ENCODE measurements at places on chromosomes 3 and 15.

- no peak for DNase-seq
These were observed 14.8 kb upstream of the IL1RAP start for GRCh38 chr3:190499122-190499521.

GRCh38 chr15:70142322-70143191 lies 44.8 kb upstream of the TLE3 start:
- no peak for DNase-seq

DNA sequence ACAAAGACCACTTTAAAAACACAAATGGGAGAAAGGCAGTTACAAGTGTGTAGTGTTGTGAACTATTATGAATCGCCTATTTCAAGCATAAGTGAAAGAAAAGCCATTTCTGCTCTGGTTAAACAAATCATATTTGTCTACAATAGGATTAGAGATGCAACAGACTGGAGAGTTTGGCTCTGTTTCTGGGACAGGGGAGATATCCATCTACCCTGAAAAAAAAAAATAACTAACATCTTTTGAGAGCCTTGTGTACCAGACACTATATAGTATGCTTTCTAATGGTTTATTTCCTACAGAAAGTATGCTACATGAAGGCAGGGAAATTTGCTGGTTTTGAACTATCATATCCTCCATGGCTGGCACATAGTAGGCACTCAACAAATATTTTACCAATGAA lies 106.7 kb upstream of the FHIT start:
- DNase-seq, result no peak

GRCh38 chr3:68088216-68088615 lies 433.8 kb upstream of the SUCLG2 start:
- DNase-seq, result peak; percentile 13

DNA sequence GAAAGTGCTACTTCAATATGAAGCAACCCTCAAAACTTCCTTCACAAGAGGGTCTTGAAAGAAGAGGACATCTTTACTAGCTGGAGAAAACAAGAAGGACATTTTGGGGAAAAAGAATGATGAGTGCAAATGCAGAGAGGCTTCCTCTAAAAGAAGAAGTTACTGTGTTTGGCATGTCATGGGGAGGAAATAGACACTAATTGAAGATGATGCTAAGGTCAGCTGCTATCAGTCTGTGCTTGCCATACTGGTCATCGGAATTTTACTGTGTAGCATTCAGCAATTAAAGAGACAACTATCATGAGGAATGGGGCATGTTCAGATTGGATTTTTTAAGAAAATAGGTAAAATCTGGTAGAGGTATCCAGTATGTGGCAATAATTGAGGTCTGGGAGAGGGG lies 60.0 kb downstream of the THRB start:
- DNase-seq, result no peak

DNA sequence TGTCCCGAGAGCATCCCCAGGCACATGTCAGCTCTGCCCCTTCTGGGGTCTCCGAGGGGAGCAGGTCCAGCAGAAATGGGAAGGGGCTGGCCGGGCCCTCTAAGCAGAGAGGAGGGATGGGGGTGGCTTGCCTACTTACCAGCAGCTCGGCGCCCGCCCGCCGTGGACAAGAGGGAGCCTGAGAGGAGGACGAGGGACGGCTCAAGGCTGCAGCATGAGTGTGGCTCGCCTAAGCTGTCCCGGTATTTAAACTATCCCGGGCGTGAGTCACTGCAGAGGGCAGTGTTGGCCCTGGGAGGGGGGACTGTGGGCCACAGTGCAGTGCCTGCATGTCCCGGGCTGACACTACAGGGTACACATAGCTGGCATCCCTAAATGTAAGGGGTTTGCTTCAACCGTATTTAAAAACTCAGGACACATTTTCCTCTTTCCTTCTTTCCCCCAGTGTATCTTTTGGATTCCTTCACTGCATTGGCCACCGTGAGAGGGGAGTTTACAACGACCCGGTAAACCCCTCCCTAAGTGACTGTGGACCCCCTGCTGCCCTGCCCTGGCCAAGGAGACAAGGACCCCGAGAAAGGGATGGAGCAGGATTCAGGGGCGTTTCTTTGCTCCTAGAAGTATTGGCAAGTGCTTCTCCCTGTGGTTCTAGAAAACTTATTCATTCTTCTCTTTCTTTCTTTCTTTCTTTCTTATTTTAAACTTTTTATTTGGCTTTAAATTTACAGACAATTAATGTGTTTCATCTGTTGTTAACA lies at the start of gene LRRC15:
Gene LRRC15, minus strand, starts transcription at position 222 of the 758 bp plus-strand sequence. CDS start 8,700 bp downstream, outside the sequence.
- no peak for DNase-seq

GRCh38 chr15:59738676-59739075 lies 49.6 kb upstream of the BNIP2 start:
- no peak for DNase-seq

- DNase-seq, result no peak
These were observed 515.9 kb upstream of the DPPA4 start for GRCh38 chr3:109853077-109853731.

DNA sequence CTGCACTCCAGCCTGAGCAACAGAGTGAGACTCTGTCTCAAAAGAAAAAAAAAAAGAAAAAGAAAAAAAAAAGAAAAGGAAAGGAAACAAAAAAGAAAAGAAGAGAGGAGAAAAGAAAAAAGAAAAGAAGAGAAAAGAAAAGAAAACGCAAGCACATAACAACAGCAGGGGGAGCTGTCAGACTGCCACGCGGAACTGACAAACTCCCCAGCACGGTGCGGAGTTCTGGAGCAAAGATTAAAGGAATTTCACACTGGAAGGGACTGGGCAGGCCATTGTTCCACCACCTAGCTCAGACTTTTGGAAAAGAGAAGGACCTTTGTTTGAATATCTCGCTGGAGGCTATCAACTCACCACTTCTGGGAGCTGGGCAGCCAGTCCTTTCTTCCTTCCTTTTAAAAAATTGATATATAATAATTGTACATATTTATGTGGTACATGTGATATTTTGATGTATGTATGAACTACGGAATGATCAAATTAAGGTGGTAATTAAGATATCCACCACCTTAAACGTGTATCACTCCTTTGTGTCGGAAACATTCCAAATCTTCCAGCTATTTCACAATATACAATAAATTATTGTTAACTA lies 40.5 kb downstream of the DPPA2 start:
- DNase-seq, result no peak

GRCh38 chr3:138781012-138781470 lies 53.7 kb downstream of the PIK3CB start:
- DNase-seq, result peak; percentile 50

- DNase-seq, result no peak
These were observed 516.1 kb upstream of the GOLIM4 start for GRCh38 chr3:168611826-168612225.

DNA sequence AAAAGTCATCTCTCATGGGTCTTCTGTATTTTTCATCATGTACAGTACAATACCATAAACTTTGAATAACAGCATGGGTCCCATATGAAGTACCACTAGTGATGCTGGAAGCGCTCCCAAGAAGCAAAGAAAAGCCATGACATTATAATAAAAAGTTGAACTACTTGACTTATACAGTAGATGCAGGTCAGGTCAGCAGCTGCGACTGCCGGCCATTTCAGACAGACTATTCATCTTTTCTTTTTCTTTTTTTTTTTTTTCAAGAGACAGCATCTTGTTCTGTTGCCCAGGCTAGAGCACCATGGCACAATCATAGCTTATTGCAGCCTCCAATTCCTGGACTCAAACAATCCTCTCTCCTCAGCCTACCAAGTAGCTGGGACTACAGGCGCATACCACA lies 10.2 kb downstream of the RAF1 start:
- no peak for DNase-seq

DNA sequence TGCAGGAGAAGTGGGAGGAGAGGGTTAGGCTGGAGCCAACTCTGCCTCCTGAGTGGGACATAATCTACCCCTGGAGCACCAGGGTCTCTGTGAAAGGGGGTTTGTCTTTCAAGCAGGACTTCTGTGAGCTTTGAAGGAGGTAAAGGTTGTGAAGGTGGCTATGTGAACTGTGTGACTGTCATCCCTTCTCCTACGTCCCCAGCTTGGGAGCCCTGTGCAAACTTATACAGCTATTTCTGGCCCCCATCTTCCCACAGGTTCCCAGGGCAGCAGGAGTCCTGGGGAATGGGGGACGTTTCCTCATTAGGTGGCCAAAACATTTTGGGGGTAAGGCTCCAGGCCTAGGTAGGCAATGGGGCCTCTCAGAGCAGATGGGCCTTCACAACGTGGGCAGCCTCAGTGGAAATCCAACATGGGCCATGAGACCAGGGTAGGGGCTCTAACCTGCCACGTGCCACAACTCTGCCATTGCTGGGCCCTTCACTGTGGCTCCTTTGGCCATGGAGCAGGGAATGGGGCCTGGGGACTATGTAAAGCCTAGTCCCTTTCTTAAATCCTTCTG lies 3.5 kb downstream of the VIPR1 start:
- no peak for DNase-seq

GRCh38 chr15:67945951-67946700 lies 106.3 kb upstream of the RNU6-1 start:
- DNase-seq, result no peak

GRCh38 chr3:161221806-161222600 lies 892 bp downstream of the NMD3 start:
- no peak for DNase-seq

- no peak for DNase-seq
These were observed 123.3 kb downstream of the MOBP start for GRCh38 chr3:39590806-39591205.

DNA sequence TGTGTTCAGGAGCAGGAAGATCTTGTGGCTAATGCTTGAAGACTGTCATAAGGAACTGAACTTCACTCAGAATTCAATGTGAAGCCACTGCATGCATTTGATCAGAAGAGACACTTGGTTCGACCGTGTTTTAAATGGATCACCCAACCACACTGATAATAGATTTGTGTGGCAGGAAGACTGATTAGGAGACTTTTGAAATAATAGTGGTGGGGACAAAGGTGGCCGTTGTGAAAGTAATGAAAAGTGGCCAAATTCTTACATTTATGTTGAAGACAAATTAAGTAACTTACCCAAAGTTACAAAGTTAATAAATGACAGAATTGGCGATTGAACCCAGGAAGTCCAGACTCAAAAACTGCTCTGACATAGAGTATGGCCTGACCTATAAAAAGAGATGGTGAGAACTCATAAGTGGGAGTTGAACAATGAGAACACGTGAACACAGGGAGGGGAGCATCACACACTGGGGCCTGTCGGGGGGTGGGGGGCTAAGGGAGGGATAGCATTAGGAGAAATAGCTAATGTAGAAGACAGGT lies 286.9 kb upstream of the DNAJC19 start:
- no peak for DNase-seq

DNA sequence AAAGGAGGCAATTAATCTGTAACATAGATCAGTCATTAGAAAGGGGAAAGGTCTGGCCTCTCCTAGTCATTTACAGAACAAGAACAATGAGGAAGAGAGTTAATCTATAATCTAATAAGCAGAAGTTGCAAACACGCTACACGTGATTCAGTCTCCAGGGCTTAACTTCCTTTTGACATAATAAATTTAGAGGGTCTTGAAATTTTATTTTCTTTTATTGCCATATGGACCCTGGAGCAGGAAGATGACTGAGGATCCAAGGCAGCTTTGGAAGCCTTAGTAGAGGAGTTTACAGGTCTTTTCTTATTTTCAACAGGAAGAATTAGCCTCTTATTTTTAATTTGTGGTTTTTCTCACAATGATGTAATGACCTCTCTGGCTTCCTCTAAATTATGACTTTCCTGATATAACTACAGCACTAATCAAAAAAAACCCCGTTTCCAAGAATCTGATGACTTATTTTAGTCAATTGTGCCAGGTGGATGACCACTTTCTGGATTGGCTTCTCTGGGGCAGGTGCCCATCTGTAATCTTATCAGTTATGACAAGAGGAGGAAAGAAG lies 32.2 kb downstream of the ADGRG7 start:
- DNase-seq, result no peak

GRCh38 chr3:26807272-26807671 lies 184.7 kb downstream of the LRRC3B start:
- DNase-seq, result no peak

GRCh38 chr3:48222616-48223513 lies at the start of gene CAMP:
TSS of gene CAMP (plus strand) at chr3:48223495. CDS start at chr3:48223512, 17 bp downstream.
- DNase-seq, result no peak

- DNase-seq, result no peak
These were observed 21.4 kb downstream of the CHDH start for GRCh38 chr3:53824795-53825194.

GRCh38 chr3:184291044-184291737 lies 7.8 kb upstream of the PSMD2 start:
- no peak for DNase-seq

DNA sequence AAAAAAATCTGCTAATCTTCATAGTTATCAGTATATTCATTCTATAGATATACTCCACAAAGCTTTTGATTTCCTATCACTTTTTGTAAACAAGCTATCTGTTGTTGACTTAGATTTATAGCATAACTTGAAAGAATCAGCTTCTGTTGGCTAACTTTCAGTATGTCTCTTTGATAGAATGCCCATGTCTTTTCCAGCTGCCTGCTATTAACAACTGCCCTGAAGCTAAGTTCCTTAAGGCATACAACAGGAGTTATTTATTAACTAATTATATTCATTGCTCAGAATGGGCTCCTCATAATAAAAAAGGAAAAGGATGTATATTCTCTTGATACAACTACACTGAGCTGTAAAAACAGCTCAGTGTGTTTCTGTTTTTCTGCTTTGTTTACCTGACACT lies 293.9 kb downstream of the TUSC7 start:
- DNase-seq, result no peak

DNA sequence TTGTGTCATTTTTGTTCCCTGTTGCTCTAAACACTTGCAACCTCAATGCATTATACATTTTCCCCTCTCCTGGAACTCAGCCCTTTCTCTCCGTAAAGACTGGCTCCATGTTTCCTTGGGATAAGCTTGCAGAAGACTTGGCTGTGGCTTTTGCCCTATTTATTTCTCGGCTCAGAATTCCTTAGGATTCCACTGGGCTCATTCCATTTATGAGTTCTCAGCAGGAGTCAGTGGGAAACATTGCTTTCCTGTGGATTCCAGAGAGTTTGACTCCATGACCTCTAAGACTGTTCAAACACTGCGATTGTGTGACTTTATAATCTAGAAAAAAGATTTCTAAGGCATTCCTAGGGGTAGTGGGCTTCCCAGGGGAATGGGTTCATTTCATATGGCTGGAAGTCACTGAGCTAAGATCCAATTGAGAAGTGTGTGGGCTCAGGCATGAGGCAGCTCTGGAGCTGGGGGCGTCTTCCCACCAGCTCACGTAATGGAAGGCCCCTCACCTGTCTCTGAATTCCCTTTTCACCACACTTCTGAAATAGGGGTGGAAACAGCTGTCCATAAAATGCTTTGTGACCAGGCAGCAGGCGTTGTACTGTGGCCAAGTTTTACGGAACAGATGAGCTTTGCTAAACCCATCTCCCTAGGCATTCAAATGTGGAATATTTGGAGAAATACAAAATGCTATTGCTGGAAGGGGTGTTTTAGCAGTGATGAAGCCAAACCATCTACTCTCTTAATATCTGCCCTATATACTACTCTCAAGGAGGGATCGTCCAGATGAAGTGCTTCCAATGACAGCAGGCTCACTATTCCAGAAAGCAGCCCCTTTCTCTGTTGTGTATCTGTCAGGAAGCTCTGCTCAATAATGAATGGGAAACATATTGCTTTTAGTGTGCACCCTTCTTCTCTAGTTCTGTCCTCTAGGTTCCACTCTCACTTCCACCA lies 91.8 kb upstream of the BCL6 start:
- no peak for DNase-seq
